ENCODE measurements at places on chromosomes 3 and 15.

- no peak for DNase-seq
These were observed 239.6 kb downstream of the NR1D2 start for GRCh38 chr3:24184528-24185176.

DNA sequence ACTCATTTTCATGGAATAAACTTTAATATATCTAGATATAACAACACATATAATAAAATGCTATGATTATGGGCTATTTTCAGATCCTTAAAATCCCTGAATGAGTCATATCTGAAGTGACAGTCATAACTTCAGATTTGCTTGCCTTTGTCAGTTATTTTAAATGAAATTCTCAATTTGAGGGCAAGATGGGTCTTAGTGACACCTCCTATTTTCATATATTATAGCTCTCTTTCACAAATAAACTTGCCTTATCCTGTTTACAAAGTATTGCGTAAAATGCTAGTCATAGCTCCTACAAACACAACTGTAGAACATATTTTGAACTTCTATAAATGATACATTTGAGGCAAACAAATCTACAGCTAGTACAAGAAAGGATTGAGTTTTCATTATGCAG, 6.2 kb upstream of the THRB start:
- DNase-seq, result no peak

- DNase-seq, result no peak
These were observed 16.8 kb downstream of the CACNA1D start for GRCh38 chr3:53511246-53511645.

GRCh38 chr3:65678516-65678915, 360.2 kb downstream of the MAGI1 start:
- DNase-seq, result no peak

DNA sequence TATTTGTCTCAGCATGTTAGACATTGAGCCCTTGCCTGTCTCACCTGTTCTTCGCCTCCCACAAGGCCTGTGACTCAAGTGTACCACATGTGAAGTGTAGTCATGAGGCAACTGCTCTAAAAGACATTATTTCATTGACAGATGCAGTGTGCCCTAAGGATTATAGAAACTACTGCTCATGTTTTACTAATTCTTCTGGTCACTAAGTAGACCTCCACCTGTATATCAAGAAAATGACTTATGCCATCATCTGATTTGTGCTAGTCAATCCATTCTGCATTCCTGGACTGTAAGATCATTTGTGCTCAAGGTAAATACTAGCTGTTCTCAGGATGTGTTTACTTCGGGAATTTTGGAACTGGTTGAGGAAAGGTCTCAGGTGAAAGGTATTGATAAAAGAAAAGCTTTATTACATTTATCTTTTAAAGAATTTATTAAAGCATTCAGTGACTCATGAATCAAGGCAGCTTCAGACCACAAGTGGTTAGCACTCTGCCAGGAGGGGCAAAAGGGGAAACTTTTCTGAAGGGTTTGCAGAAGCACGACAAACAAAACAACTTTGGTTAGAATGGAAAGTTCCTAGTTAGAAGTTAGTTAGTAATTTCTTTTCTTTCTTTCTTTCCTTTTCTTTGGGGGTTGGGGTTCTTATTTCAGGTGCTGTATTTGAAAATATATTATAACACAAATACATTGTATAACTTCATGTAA, 465.3 kb upstream of the CBLB start:
- peak; percentile 63 for DNase-seq

Measured in activated T-cell treated with anti-CD3 and anti-CD28 coated beads, Interleukin-2, amount 50 U/mL, for 72 hours (primary cell).